Activated naive CD4-positive, alpha-beta T cell treated with anti-CD3 and anti-CD28 coated beads, Interleukin-2, amount 10 ng/mL, durations not matched to agents 7 days and 5 days (primary cell): ENCODE measurements at places on chromosomes 7 and 10.
A peak's percentile ranks its signal among the peaks of the same experiment; 100 is the strongest.

- peak; percentile 31 for DNase-seq
Measured at GRCh38 chr10:104622598-104623209, 18.4 kb upstream of the SORCS3 start.

- DNase-seq = peak; percentile 27
Measured at GRCh38 chr7:129989466-129989865, 36.7 kb upstream of the UBE2H start.

DNA sequence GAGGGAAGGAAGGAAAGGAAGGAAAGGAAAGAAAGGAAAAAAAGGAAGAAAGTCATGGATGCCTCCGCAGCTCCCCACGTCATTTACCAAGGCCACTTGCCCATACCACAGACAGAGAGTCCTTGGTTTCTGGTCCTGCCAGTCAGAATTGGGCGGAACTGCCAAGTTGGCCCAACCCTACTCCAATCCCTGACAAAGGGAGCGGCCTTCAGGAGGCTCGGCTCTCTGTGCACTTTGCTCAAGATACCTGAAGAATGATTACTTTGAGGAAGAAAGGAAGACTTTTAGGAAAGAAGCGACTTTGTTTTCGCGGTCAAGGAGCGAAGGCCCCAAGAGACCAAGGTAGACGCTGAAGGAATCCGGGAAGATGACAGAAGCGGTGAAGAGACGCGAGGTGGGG, 49.1 kb upstream of the FXYD4 start:
- no peak for DNase-seq

- DNase-seq = no peak
Measured at GRCh38 chr7:107933386-107934013, 42.5 kb downstream of the DLD start.

GRCh38 chr7:14747701-14748100, 154.8 kb downstream of the DGKB start:
- no peak for DNase-seq

- DNase-seq = no peak
Measured at GRCh38 chr7:116588641-116589594, 64.1 kb downstream of the CAV1 start.

DNA sequence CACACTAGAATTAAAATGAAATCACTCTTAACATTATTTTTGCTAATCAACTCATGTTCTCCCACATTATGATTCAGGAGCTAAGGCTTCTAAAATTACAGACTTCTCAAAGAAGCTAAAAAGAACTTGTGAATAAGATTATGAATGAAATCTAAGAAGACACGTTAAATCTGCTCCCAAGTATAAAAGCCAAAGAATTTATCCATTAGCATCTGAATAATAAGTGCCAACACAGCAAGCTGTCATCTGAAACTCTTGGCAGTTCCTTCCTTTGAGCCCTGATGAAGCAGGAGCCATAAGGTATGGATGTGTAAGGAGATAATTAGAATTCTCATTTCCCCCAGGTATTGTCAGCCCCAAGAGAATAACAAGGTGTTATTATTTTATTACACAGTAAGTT, 50.3 kb downstream of the TPK1 start:
- DNase-seq = no peak

- no peak for DNase-seq
Measured at GRCh38 chr7:101245147-101245668, 327 bp upstream of the FIS1 start.

- DNase-seq = no peak
Measured at GRCh38 chr10:29254123-29255046, 34.5 kb upstream of the LYZL1 start.

GRCh38 chr7:95980167-95980566, 207.8 kb downstream of the DYNC1I1 start:
- no peak for DNase-seq

DNA sequence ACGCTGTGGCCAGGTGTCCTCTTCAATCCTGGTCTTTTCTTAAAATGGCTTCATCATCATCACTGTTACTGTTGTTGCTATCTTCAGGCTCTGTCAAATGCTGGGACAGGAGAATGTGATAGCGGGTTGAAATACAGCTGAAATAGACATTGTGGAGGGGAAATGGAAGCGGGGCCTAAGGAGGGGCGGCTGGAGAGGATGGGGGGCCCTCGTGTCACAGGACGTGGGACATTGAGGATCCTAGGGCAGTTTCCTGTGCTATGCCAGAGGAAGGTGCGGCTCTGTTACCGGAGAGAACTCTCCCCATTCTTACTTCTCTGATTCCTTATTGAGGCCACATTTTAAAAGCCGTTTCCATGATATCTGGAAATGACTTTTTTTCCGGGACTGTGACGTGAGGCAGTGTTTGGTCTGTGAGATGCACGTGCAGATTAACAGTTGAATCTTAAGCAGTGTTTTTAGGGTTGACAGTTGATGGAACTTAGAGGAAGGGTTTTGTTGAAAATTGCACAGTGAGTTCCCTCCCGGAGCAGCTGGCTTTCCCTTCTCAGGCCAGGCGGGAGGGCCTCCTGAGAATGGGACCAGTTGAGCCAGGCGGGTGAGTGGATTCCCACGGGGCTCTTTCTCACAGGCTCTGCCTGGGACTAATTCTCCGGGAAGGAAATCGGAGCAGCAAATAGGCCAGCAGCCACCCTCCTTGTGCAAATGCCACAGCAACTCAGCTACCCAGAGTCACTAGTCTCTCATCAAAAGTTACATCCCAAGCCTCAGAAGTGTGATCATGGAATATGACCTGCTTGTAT, 125.2 kb downstream of the TACC2 start:
- no peak for DNase-seq

GRCh38 chr7:117645481-117646165, 165.8 kb downstream of the CFTR start:
- no peak for DNase-seq

- no peak for DNase-seq
Measured at GRCh38 chr7:140857048-140857447, 67.7 kb downstream of the BRAF start.

DNA sequence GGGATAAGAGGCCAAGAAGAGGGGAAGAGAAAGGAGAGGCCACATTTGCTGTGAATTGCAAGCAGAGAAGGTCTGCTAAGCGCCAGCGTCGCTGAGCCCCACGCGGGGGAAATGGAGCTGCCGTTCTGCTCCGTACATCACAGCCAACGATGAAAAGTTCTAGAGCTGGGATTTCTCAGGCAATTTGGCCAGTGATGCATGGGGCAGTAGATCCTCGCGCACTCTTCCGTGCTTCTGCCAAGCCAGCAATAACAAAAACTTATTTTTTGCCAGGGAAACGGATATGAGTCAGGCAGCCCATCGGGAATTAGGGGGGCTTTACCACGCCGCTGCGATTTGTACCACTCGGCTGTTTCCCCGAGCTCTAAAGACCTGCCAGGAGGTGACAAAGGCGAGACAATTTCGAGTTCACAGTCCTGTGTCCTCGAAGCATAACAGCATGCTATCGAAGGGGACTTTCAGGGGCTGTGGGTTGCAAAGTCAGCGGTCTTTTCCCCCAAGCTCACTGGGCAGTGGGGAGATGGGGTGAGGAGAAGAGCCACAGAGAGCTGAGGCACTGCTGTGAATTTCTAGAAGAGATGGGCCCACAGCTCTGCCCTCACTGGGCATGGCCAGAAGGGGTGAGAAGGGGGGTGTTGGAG, 30.0 kb upstream of the SLF2 start:
- DNase-seq = no peak

DNA sequence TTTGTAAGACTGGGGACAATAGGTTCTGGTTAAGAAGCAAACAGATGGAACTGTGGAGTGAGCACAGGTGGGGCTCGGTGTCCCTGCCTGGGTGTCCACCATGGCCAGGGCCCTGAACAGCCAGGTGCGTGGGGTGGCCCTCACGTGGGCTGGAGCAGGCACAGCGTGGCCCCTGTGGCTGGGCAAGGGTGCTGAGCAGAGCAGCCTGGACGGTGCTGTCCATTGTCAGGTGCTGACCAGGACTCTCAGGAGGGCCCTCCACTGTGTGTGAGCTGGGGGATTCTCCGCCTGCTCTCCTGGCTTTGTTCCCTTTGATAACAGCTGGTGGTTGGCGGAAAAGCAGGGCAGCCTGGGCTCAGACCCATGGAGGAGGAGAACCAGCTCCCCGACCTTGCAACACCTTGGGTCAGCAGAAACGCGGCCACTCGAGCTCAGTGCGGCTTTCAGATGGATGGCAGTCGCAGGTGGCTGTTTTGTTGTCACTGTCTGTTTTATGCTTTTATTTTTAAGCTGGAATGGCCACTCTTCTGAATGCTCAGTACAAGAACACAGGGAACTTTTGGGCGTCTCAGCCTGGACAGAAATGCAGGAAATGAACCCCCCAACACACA, 273.9 kb upstream of the ADARB2 start:
- DNase-seq = no peak

DNA sequence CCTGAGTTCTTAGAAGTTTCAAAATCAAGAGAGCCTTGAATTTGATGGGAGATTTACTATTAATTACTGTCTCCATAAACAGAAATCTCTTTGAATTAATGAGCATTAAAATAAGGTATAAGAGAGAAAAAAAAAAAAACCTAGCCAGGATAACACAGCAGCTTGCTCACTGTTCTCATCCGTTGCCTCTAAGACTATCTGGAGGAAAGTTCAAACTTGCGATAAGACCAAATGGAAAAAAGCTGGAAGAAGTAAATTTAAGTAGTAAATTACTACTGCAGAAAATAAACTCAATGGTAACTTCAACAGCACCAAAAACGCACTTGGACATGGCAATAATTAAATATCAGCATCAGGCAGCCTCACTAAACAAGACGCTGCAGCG, 36.7 kb downstream of the GNA12 start:
- no peak for DNase-seq

- no peak for DNase-seq
Measured at GRCh38 chr10:32266979-32267378, 80.0 kb downstream of the EPC1 start.

- DNase-seq = no peak
Measured at GRCh38 chr7:107687656-107688055, 27.0 kb downstream of the SLC26A4 start.

- DNase-seq = no peak
Measured at GRCh38 chr10:63005246-63005645, 127.9 kb upstream of the NRBF2 start.

DNA sequence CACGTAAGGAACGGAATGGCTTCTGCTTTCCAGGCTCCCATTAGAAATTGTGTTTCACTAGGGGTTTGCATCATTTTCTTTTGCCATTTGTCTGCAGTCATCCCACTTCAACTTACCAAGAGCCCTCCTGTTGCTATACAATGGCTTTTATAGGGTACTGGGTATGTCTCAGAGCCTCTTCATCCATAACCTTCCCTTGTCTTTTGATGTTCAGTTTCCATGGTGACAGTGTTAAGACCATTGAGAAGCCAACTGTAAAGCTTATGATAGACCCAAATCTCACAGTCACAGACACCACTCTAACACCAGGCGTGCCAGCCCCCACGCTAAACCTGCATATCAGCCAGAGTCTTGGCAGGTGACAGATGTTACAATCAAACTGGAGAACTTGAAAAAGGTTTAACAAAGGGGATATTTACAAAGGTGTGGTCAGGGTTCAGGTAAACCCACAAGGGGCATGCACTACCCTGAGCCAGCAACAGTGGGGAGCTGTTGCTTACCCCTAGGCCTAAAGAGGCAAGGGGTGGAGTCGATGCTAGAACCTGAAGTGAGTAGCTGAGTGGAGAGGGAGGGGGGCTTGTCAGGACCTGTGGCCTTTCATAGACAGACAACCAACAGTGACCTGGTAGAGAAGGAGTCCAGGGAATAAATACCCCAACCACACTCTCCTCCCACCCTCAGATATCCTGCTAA, 53.2 kb upstream of the ABLIM1 start:
- no peak for DNase-seq

DNA sequence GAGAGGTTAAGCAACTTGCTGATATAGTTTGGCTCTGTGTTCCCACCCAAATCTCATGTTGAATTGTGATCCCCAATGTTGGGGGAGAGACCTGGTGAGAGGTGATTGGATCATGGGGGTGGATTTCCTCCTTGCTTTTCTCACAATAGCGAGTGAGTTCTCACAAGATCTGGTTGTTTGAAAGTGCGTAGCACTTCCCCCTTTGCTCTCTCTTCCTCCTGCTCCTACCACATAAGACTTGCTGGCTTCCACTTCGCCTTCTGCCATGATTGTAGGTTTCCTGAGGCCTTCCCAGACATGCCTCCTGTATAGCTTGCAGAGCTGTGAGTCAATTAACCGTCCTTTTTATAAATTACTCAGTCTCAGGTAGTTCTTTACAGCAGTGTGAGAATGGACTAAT, 13.5 kb upstream of the ZNRF2 start:
- no peak for DNase-seq

GRCh38 chr10:45404087-45404769, 30.2 kb downstream of the ALOX5 start:
- no peak for DNase-seq

GRCh38 chr10:22742678-22743077, 28.3 kb upstream of the PIP4K2A start:
- DNase-seq = no peak

DNA sequence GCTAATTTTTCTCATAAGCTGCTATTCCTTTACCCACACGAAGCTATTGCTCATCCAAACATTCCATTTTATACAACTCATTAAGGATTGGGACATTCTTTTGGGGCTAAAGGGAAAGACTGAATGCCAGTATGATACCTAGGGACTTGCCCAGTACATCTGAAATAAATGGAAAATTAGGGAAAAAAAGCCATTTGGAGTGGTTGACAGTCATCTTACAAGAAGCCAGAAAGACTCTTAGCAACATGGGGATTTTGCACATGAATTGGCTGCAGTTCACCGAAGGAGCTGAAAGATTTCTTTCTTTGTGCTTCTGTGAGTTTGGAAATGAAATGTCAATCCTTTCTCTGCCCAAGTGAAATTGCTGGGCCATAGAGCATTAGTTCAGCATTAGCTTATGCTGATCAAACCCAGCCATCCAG, 43.3 kb upstream of the MTURN start:
- DNase-seq = no peak

- DNase-seq = peak; percentile 61
Measured at GRCh38 chr10:98425511-98426352, 10.8 kb upstream of the PYROXD2 start.

- DNase-seq = peak; percentile 48
Measured at GRCh38 chr7:30977896-30978564, 14.3 kb downstream of the GHRHR start.

GRCh38 chr10:28929942-28930341, 252.6 kb downstream of the BAMBI start:
- no peak for DNase-seq

- no peak for DNase-seq
Measured at GRCh38 chr10:107371801-107372200, 207.3 kb upstream of the SORCS1 start.

- no peak for DNase-seq
Measured at GRCh38 chr10:32961343-32961894, 3.4 kb upstream of the ITGB1 start.

- DNase-seq = no peak
Measured at GRCh38 chr10:113745374-113745773, 6.1 kb upstream of the PLEKHS1 start.

DNA sequence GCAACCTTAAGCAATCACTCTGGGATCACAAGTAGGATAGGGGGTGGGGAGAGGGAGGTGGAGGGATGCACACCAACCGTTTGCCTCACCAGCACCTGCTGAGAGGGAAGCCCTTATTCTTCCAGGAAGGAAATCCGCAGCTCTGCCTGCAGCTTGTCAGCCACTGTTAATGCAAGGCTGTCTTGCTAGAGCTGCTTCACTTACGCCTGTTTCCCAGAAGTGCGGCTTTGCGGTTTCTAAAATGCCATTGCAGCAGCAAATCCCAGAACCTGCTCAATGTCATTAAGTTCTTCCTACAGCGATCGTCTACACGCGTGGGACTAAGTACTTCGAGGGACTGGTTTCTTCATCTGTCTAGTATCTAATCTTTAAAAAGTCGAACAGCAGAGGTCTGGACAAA, 191.1 kb downstream of the ZMYND11 start:
- no peak for DNase-seq
